ENCODE measurements at places on chromosomes 2 and 18.

- DNase-seq: no peak
Observed at GRCh38 chr2:215966951-215967350, 46.4 kb downstream of the MREG start.

GRCh38 chr18:56127322-56128099 lies 510.9 kb downstream of the TXNL1 start:
- no peak for DNase-seq

GRCh38 chr18:22734791-22735627 lies 198.1 kb upstream of the RBBP8 start:
- DNase-seq: no peak

GRCh38 chr18:58091099-58091611 lies 47.1 kb downstream of the NEDD4L start:
- DNase-seq: no peak

DNA sequence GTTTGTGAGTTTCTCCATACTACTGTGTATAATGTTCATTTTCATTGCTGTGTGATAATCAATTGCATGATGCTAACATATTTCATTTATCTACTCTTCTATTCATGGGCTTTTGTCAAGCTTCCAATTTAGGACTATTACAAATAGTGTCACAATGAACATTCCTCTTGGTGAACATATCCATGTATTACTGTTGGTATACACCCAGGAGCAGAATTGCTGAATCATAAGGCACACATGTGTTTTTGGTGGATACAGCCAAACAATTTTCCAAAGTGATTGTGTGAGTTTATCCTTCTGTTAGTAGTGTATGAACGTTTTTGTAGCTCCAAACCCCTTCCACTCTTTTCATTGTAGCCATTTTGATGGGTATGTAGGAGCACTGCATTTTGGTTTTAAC lies 101.6 kb upstream of the COPS8 start:
- DNase-seq: no peak

DNA sequence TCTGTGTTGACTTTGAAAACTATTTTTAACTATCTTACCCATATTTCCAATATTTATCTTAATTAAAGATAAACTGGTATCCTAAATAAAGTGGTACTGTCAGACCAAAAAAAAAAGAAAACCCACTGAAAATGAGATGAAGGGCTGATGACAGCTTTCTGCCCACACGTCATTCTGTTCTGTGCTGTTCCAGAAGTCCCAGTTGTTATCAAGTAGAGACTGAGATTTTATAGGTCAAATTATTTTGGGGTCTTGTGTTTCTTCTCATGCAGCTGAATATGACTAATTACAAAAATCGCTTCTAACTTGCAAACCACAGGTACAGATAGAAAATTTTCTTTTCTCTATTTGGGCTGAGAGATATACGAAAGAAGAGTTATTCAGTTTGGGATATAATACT lies 48.7 kb upstream of the KLF7 start:
- no peak for DNase-seq

- DNase-seq: no peak
Observed at GRCh38 chr2:202042444-202042843, 8.8 kb downstream of the FZD7 start.

GRCh38 chr2:29275186-29275585 lies 160.0 kb downstream of the CLIP4 start:
- no peak for DNase-seq

DNA sequence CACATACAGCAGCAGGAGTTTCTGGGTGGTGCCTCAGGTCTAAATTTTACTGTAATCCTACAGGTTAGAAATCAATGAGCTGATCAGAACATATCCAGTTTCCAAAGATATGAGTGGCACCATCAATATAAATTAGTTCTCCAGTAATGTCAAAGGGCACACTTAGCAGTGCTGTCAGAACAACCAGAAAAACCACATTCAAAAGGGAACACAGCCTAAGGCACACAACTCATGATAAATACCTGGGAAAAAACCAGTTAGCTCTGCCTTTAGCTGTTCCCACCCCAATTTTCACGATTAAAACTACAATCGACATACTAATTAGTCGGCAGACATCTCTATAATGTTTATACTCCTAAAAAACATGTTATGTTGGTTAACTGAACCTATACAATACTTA lies 31.5 kb downstream of the ATP8B1 start:
- no peak for DNase-seq

DNA sequence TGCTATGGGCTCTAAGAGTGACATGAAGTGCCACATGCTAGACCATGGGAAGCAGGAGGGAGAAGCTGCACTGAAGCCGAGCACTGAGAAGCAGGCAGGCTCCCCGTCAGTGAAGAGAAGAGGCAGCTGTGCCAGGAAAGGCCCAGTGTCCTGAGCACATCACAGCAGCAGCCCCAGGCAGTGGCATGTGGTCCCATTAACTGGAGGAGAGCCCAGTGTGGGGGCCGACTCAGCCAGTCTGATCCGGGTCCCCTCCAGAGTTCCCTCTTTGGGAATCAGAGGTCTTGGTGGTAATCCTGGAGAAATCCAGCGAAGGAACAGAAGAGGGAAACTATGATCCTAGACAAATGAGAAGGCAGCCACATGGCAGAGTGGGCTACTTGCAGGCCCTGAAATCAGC lies 96.7 kb upstream of the ACAA2 start:
- DNase-seq: no peak

GRCh38 chr18:70160073-70160678 lies 45.3 kb downstream of the RTTN start:
- no peak for DNase-seq

DNA sequence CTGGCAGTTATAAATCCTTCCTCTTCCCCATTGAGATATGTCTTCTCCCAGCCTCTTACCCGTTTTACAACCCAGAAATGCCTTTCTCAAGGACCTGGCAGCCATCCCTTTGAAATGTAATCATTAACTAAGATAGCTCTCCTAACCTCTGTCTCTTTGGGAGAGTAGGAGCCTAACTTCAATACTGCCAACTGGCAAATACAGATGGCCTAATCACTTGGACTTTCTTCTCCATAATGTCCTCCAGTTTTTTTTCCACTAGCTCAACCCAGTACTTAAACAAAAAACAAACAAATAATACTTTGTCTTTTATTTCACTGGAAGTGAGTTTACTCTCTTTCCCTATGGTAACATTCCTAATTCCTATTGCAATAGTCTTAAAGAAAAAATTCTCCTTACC lies 1391.1 kb downstream of the SUCLG1 start:
- DNase-seq: peak; percentile 61

- no peak for DNase-seq
Observed at GRCh38 chr2:102110596-102111334, 31.8 kb upstream of the IL1R1 start.

DNA sequence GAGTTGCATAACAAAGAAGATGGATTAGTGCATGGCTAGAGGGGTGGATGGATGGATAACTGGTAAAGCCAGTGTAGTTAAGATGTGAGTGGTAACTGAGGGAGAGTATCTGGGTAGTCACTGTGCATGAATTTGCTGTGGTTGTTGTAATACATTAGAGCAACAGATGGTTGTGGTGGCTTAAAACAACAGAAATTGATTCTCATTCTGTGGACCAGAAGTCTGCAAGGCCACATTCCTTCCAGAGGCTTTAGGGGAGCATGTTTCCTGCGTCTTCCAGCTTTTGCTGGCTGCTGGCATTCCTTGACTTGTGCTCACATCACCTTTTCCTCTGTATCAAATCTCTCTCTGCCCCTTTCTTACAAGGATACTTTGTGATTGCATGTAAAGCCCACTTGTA lies 155.4 kb downstream of the ASB1 start:
- DNase-seq: no peak

DNA sequence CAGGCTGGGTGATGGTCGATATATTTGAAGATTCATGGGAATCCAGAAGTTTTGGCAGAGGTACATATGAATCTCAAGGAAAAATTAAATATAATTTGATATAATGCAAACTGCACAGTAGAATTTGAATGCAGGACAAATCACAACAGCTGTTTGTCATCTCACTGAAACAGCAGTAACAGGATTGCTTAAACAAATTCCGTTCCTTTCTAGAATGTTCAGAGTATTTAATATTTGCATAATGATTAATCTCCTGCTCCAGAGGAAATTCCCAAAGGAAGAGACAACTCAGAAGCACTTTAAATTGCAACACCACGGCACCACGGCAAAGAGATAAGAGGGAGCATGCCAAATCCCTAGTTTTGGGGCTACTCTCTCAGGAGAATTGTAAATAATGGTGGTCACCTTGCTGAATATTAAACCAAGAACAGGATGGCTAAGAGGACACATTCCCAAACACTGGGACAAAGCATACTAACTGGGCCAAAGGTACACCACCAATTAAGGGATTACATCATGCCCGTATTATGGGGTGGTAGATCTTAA lies 67.8 kb upstream of the MAP4K3 start:
- DNase-seq: no peak

GRCh38 chr2:215751911-215752272 lies 261.5 kb downstream of the MREG start:
- no peak for DNase-seq

DNA sequence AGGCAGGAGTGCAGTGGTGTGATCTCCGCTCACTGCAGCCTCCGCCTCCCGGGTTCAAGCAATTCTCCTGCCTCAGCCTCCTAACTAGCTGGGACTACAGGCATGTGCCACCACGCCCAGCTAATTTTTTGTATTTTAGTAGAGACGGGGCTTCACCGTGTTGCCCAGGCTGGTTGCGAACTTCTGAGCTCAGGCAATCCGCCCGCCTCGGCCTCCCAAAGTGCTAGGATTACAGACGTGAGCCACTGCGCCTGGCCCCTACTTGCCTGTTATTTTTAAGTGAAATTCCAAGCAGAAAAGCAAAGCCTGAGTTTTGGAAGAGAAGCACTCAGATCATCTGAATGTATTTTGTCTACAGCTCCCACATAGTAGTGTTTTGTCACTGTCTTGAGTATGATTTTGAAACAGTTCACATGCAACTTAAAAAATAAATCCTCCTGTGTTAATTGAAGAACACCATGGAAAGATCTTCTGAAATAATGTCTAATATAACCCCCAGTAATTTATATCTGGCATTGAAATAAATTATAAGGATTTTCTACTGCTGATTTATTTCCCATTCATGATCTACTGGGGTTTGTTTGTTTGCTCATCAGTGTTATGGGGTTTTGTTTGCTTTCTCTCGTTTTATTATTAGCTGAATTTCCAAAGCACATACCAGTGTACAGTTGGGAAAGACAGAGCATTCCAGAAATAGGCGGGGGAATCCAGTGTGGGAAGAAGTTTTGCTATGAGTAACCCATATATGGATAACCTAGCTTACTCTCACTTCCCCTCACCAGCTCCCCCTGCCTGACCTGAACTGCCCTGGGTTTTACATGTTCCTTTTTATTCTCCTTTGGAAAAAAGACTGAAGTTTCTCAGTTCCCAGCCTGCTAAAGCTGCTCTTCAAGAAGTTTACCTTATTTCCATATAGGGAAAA lies 80.1 kb upstream of the MAP3K20 start:
- DNase-seq: peak; percentile 79

GRCh38 chr18:72427721-72428120 lies 116.4 kb downstream of the CBLN2 start:
- no peak for DNase-seq

GRCh38 chr2:190562121-190562520 lies 27.6 kb upstream of the NEMP2 start:
- no peak for DNase-seq

DNA sequence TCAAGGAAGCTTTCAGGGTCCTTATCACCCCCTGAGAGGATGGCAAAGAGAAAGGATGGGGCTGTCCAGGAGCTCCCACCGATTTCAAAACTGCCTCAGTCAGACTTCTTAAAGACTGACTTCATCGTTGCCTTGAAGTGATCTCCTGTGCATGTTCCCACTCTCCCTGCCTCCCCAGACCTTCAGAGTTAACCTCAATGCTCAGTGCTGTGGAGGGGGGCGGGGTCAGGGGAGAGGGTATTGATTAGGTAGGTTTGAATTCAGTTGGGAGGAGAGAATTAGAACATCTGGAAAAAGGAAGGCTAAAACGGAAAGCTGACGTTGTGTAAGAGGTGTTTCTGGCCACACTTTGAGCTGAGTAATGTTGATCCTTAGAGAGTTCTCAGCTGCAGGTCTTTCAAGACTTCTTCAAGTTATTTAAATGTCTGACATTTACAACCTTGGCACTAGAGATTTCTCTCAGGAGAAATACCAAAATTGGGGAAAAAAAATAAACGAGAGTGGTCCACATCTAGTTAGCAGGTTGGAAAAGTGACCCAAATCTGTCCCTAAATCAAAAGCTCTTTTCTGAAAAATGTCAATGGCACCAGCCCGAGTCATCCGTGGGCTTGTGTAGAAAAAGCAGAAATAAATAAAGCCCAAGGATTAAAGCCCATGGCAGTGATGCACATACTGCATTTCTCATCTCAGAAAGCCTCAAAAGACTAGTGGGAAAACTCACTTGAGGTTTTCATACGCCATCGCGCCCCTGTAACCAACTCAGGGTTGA lies 134.7 kb upstream of the EPAS1 start:
- DNase-seq: no peak

- DNase-seq: no peak
Observed at GRCh38 chr2:68936427-68936826, 16.3 kb downstream of the GKN2 start.

DNA sequence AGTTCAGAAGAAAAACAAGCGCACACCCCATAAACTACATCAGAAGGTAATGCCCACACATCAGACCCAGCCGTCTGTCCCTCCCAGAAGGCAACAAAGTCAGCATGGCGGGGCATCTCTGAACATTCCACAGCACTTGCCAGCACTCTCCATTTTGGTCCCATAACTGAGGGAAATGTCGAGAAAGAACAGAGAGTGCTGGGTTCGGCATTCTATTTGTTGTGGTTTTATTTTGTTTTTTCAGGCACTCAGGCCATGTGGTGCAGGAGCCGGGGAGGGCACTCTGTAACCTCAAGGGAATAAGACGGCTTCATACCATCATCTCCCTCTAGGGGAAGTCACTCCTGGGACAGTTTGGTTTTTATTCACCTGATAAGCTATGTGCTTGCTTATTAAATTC lies 156.0 kb downstream of the SEPTIN10 start:
- no peak for DNase-seq

DNA sequence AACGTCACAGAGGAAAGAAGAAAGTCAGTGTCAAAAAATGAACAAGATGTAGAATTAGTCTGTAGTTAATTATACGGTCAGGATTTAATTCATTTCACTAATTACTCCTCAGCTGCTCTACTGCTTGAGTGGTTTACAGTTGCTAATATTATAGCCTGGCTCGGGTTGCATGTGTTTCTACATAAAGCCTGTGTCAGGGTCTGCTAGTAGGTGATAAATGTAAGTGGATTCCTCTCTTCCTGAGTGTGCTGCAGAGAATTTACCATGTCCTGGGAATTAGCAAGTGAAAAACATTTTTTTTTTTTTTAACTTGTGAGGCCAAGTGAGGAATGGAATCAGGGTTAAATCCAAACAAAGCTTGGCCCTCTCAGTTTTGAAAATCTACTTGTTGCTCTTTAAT lies 622.6 kb downstream of the EPHA4 start:
- no peak for DNase-seq

DNA sequence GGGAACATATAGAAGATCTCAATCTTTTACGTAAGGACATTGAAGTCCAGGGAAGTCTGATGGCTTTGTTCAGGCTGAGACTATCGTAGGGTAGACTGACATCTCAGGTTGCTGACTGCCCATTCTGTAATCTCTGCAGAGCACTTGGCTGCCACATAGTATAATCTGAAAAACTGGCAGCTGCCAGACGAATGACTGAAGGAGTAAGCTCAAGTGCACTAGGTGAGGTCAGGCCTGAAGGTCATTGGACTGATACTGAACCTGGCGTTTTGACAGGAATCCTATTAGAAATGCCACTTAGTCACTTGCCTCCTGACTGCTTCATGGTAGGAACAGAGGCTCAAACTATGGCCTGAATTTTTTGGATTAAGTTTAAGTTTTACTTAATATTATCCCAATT lies 23.5 kb downstream of the GPD2 start:
- DNase-seq: no peak

- DNase-seq: peak; percentile 48
Observed at GRCh38 chr2:97011977-97012569, 25.7 kb upstream of the FAM178B start.

- DNase-seq: no peak
Observed at GRCh38 chr2:240422658-240423329, 12.7 kb upstream of the GPC1 start.

All from LNCaP clone FGC (cell line).